ENCODE measurements at places on chromosomes 7 and 10.

- no peak for DNase-seq
Measured at GRCh38 chr10:101453318-101453717, 99.4 kb downstream of the BTRC start.

- DNase-seq, result no peak
Measured at GRCh38 chr7:8973601-8974000, 540.2 kb downstream of the NXPH1 start.

DNA sequence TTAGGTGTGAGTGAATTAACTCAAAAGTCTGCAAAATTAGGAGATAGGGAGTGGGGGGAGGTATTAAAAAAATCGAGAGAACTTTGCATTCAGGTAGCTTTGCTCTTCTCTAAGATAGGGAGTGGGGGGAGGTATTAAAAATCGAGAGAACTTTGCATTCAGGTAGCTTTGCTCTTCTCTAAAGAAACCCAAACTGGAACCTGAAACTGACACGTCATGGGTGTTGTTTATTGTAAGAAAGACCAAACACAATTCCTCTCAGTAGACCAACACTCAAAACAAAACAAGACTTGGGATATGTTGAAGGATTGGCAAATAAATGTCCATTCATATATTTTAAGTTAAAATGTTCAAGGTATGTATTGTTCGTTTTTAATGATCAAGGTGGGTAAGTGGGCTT lies 87.9 kb downstream of the KIAA1549 start:
- no peak for DNase-seq

DNA sequence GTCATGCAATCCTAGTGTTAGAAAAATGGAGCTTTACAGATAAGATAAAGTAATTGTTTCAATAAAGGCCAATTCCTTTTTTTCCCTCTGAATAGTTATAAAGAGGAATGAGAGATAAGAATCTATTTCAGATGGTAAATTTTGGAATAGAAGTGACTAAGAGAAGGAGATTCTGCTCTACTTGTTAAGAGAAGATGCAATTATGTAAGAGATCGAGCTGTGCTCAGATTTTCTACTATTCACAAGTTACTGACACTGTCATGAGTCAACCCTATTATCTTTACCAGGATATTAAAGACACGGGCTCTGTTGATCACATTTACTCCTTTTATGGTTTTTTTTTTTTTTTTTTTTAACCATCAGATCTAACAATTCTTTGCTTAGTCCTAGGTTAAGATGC lies 511.3 kb downstream of the ARL4A start:
- DNase-seq, result no peak

DNA sequence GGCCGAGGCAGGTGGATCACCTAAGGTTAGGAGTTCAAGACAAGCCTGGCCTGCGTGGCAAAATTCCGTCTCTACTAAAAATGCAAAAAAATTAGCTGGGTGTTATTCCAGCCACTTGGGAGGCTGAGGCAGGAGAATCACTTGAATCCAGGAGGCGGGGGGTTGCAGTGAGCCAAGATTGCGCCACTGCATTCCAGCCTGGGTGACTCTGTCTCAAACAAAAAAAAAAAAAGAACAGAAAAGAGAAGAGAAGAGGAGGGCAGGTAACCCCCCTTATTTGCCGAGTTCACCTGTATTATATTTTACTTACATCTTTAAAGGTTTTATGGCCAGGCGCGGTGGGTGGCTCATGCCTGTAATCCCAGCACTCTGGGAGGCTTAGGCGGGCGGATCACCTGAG lies 91.7 kb downstream of the RNF216 start:
- DNase-seq, result no peak

DNA sequence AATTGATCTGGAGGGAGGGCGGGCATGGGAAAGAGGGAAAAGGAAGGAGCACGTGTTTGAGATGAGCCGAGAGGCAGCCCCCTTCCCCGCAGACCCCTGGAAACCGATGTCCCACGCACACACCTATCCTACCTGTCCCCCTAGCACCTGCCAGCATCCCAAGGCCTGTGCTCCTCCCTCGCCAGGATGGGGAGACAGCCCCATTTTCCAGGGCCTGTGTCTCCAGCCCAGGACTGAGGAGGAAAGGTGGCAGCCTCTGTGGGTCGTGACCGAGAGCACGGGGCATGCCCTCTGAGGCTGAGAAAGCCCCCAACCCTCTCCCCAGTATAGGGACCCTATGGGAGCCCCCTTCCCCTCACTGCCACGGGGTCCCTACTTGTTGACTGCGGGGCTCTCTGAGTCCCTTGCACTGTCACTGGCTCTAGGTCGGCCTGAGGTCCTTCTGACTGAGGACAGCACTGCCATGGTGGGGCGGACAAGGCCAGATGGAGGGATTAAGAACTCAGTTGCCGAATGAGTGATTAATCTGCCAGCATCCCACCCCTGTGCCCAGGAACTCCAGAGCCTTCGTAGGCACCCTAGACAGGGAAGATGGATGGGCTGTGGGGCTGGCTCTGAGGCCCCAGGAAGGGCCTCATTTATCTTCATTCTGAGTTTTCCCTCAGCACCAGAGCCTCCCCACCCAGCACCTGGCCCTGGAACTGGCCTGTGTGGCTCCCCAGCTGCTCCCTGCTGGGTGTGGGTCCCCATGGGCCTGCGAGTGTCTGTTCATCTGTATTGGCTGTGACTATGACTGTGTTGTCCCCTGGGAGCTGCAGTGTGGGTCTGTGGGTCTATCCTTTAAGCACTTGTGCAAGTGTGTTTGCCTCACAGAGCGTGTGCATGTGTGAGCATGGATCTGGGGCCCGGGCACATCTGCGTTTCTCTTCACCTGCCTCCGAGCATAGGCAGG lies 26.0 kb downstream of the CRHR2 start:
- no peak for DNase-seq

- no peak for DNase-seq
Measured at GRCh38 chr7:42485301-42485766, 248.3 kb upstream of the GLI3 start.

- no peak for DNase-seq
Measured at GRCh38 chr10:20956843-20957242, 59.7 kb upstream of the NEBL start.

GRCh38 chr7:69208276-69208675 lies 390.0 kb upstream of the AUTS2 start:
- no peak for DNase-seq
